Renal cortical epithelial cell (primary cell): ENCODE measurements at places on chromosomes 5 and 9.

- DNase-seq = peak; percentile 11
Measured at GRCh38 chr9:21060919-21061561, 16.7 kb downstream of the IFNB1 start.

- no peak for DNase-seq
Measured at GRCh38 chr5:9513827-9514226, 32.0 kb downstream of the SEMA5A start.

DNA sequence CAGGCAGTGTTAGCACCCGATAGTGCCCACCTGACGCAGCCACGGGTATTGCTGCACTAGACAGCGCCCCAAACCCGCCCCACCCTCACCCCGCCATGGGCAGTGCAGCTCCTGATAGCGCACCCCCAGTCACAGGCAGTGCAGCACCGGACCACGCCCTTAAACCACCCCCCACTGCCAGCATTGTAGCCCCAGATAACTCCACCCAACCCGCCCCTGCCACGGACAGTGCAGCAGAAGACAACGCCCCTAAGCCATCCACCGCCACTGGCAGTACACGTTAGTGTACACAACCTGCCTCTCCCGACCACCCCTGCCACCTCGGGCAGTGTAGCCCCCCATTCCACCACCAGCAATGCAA, 825 bp upstream of the PCAT7 start:
- DNase-seq = no peak

DNA sequence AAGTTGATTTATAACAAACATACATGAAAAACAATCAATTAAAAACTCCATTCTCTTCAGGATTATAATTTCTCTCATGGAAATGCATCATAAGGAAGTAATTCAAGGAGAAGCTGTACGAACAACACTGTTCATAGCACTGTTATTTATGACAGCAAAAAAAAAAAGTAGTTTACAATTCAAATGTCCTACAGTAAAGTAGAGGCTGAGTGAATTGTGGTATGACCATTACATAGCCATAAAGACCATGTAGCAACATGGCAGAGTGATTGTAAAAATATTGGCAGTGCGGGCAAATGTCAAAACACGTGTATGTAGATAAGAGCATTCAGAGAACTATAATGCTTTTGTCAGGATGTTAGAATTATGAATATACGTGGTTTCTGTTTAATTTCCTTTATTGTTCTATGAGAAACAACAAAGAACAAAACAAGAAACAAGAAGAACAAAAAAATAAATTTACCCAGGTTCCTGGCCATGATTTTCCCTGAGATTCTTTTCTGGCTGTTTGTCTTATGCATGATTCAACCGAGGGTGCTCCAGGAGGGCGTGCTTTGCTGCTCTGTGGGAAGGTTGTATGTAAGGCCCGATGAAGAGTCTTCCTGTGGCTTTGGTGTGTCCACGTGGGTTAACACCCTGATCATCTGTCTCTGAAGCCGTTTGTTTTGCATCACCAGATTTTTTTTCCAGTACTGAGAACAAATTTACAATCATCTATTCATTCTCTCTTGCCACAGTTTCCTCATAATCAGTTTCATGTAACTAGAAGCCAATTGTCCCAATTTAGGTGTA, 28.8 kb downstream of the GCNT4 start:
- no peak for DNase-seq

DNA sequence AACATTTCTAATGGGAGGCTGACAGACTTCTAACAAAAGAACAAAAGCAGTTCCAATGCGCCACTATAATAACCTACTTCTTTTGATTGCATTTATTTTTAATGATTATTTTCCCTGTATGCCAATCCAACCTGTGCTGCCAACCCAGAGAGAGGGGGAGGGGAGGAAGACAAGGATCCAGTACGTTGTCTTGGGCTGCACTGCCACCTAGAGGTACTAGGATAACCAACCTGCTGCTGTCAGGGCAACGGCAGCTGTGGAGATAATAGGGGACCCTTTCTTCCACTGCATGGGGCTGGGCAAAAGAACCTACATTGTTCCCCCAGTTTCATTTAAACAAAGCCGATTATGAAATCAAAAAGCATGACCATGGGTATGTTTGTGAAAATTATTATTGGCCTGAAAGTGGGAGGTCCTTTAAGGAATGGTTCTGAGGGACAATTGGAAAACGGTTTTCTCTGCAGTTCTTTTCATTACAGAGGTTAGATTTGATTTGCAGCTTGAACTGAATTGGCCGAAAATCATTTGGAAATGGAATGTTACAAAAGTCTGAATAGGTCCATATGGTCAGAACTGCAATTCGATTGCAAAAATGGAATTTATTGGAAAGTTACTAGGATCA, 101.3 kb downstream of the RASEF start:
- DNase-seq = peak; percentile 75

GRCh38 chr9:89426384-89426961, 71.4 kb downstream of the SEMA4D start:
- DNase-seq = no peak

- peak; percentile 60 for DNase-seq
Measured at GRCh38 chr9:33429256-33429985, 18.0 kb downstream of the AQP3 start.
